ENCODE measurements at places on chromosomes 11 and 22.

- no peak for DNase-seq
Observed at GRCh38 chr11:43515090-43515489, 156.4 kb downstream of the TTC17 start.

DNA sequence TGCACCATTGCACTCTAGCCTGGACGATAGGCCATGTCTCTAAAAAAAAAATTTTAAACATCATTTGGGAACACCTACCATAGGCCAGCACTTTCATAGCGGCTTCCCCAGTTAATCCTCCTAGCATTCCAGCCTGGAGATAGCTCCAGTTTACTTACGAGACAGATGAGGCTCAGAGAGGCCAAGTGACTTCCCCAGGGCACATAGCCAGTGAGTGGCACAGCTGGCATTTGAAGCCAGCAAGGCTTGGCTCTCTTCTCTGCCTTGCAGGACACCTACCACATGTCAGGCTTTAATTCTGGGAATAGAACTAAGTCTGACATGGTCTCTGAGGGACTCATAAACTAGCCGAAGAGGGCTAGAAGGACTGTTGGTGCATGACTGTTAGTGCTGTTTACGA, 4.9 kb upstream of the TAGLN start:
- DNase-seq = no peak

DNA sequence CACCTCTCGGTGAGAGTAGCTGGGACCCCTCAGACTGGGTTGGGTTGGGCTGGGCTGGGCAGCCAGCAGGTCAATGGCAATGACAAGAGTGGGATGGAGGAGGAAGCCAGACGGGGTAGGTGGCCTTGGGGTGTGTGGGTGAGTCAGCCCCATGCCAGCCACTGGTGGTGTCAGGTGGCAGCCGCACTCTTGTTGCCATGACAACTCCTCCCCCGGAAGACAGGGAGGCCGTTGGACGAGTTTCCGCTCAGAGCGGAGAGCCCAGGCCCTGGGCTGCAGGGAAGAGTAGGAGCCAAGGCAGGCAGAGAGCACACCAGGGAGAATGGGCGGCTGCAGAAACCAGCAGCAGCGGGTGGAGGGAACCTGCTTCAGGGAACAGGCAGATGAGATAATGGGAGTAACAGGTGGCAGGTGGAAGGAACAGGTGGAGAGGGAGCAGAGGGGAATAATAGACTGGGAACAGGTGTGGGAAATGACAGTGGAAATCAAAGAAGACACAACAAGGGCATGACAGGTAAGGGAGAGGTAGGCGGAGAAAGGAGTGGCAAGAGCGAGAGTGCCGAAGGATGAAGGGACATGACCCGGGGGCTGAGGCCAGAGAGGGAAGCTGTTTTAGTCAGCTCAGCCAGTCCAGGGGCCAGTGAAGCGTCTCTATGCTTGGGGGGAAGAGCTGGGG, 8.7 kb downstream of the SPTBN2 start:
- DNase-seq = peak; percentile 37

- peak; percentile 75 for DNase-seq
Observed at GRCh38 chr11:56887940-56888339, 100.8 kb upstream of the OR5AK2 start.

DNA sequence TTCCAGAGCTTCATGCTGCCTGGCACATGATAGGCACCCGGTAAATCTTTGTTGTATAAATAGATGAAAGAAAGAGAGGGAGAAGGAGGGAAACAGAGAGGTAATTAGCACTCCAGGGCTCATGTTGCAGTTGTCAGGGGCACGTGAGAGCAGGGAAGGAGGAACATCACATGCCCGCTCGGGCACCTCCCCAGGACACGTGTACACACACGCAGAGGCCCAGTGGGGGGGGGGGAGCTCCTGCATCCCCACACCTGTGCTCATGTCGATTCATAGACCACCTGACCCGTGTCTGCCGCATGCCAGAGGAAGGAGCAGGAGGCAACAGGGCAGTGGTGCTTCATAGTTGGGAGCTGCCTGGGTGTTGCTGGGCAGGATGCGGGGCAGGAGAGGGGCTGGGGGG, 37.1 kb upstream of the NNMT start:
- no peak for DNase-seq

GRCh38 chr11:60731586-60731985, 7.1 kb downstream of the MS4A18 start:
- DNase-seq = no peak

DNA sequence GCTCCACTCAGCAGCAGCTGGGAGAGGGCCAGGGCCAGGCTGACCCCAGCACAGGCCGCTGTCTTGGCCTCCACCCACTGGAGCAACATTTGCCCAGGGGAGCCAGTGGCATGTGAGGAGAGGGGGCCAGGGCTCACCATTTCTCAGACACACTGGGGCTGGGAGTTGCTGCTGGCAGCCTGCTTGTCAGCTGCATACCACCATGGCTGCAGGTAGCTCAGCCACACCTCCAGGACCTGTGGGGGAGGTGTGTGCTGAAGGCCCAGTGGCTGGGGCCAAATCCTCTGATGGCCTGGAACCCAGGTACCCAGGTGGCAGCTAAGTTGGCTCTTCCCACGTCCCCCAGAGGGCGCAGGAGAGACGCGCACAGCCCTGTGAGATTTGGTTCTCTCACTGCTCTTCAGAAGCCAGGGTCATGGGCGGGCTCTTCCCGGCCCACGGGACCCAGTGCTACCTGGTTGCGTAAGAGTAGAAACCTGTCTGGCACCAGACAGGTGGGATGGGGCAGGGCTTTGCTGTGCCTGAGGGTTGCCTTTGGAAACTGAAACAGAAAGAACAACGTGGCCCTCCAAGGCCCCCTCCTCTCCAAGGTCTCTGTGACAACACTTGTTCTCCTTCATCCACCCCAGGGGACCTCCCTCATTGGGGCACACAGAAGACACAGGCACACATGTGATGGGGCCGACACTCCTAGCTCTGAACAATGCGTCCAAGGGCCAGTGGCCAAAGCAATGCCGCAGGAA, 98.8 kb downstream of the MED15 start:
- DNase-seq = peak; percentile 55
